ENCODE measurements at places on chromosomes 4 and X. TPM values are rescaled to one million over a fixed set of nuclear protein-coding genes. Genes with fewer than 3 reads are reported as not detected.

Gene SPIN2A
- 2.5 TPM for total RNA-seq

Gene PLXNA3
- 45.7 TPM for total RNA-seq

Gene DIPK2B
- total RNA-seq, result not detected

Gene PLK4
- total RNA-seq, result 4.0 TPM

Gene TLR3
- 0.24 TPM for total RNA-seq

Gene LRP2BP
- total RNA-seq, result 2.4 TPM

Gene C1QTNF7
- total RNA-seq, result not detected

Gene NOP14
- 43.9 TPM for total RNA-seq

Gene PCDH19
- 0.05 TPM for total RNA-seq

Gene DCUN1D4
- total RNA-seq, result 60.7 TPM

Gene ALB
- total RNA-seq, result not detected

Gene CXCL8
- total RNA-seq, result 142 TPM

GRCh38 chr4:173360587-173361221 is 10.1 kb upstream of the SAP30 start:
- no peak for DNase-seq

DNA sequence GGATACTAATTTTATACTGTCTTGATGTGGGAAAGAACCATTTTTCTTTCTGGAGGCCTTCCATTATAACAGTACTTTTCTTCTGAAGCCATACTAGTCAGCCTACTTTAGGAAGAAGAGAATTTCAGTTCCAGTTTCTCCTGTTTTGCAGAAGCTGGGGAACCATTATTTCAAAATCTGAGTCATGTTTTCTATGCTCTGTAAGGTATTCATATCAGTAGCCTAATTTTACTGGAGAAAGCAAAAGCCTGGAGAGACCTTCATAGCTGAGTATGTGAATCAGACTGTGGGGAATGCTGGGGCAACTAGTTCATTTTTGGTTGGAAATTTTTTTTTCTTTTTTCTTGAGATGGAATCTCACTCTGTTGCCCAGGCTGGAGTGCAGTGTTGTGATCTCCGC is 22.4 kb downstream of the AFF1 start:
- no peak for DNase-seq

GRCh38 chrX:68708503-68709290 is 61.2 kb downstream of the STARD8 start:
- DNase-seq, result no peak

- no peak for DNase-seq
Observed at GRCh38 chr4:51942833-51943215, 77.3 kb downstream of the LRRC66 start.

DNA sequence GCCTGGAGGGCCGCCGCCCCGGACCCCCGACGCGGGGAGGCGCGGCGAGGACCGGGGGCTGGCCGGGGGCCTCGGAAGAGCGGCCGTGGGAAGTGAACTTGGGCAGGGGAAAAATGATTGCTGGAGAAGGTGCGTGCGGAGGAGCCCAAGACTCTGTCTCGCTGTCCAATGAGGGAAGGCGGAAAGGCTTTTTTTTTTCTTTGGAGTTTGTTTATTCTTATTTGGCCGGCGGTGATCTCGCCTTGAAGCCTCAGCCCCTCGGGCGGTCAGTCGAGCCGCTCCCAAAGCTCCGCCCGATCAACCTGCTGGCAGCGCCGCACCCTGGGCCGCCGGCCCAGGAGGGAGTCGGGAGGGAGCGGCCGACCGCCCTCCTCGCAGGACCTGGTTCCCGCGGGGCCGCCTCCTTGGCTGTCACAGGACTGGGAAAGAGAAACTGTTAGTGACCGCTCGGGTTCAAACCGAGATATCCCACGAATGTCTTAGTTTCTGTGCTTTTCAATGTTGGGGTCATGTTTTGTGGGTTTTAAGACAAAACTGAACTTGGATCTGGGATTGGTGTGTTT is 2.5 kb downstream of the CPEB2 start:
- peak; percentile 13 for DNase-seq

- DNase-seq, result no peak
Observed at GRCh38 chr4:169661761-169662160, 41.4 kb downstream of the CLCN3 start.

DNA sequence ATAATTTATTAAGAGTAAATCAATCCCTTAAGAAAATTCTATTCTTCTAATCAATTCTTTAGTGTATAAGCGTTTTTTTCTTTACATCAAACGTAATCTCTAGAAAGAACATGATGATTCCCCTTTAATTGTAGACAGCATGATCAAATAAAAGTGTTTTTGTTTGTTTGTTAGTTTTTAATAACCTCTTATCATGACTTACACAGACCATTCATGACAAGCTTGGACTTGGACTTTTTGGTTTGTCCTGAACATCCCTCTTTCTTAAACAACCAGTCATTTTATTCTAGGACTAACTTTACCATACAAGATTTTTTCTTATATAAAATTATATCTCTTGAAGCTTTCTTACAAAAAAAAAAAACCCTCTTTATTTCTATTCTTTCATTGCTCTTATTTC is 344.6 kb upstream of the SPOCK3 start:
- no peak for DNase-seq

GRCh38 chr4:73206236-73206635 is 52.4 kb downstream of the ANKRD17 start:
- no peak for DNase-seq

- DNase-seq, result no peak
Observed at GRCh38 chr4:37747772-37748330, 61.7 kb upstream of the RELL1 start.

DNA sequence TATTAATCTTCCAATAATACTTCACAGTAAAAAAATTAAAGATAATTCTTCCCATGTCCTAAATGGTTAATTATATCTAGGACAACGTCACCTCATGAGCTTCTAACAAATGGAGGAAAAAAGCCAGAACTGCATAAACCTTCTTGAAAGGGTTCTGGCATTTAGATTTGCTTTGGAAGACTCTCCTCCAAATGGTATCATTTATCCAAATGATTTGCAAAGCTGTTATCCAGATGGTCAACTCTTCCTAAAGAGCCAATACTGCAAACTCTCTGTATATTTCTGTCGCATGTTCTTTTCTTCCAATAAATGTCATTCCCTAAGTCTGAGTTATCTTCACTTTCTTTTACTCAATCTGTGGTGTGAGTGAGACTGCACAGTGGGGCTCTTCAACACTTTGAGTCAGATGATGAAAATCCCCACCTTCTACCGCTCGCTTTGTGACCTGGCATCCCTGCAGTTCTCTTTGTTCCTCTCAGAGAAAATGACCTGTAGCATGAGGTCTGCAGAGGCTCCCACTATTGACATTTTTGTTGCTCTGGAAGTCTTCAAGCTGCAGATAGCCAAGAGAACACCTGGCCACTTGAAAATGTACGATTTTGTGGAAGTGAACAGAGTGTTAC is 52.9 kb downstream of the TMEM150C start:
- no peak for DNase-seq

GRCh38 chr4:47835494-47835893 is 2.4 kb downstream of the CORIN start:
- no peak for DNase-seq

GRCh38 chr4:948936-949300 is 16.7 kb downstream of the TMEM175 start:
- no peak for DNase-seq

GRCh38 chr4:105283501-105283900 is 136.8 kb downstream of the TET2 start:
- no peak for DNase-seq

DNA sequence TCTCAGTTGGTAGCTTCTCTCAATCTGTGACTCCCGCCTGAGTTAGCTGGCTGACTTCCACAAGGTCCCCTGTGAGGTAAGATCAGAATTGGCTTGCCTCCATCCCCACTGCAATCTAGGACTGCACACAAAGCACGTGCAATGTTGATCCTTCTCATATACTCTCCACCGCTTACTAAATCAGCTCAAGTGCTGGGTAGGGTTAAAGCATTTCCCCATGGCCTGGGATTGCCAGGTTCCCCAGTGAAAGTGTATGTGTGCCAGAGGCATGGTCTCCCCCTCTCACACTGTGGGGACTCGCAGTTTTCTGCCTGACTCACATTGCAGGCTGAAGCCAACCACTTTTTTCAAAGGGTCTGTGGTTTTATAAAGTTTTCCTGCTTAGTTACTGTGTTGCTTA is 886.9 kb downstream of the FAM133A start:
- DNase-seq, result no peak

GRCh38 chr4:154455111-154455510 is 36.5 kb downstream of the DCHS2 start:
- no peak for DNase-seq

GRCh38 chr4:13611283-13611842 is 16.2 kb downstream of the BOD1L1 start:
- no peak for DNase-seq

GRCh38 chrX:132086672-132087071 is 41.1 kb downstream of the FRMD7 start:
- no peak for DNase-seq

GRCh38 chr4:4673070-4673469 is 131.2 kb upstream of the STX18 start:
- DNase-seq, result no peak

DNA sequence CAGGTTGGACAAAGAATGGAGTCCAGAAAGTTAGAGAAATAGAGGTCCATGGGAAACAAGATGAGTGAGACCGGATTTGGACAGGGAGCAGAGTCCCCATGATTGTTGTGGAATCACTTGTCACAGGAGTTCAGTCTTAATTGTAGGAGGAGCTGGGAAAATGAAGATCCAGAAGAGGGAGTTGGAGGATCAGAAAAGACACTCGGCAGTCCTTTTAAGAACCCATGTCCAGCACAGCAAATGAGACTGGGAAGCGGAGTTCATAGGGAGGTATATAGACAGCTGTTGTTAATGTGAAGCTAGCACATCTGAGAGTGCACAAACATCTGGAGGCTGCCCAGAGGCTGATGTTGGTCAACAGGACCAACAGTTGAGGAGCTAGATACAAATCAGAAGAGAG is 111.4 kb upstream of the RXFP1 start:
- no peak for DNase-seq

- no peak for DNase-seq
Observed at GRCh38 chr4:103044183-103044582, 24.7 kb upstream of the SLC9B1 start.

DNA sequence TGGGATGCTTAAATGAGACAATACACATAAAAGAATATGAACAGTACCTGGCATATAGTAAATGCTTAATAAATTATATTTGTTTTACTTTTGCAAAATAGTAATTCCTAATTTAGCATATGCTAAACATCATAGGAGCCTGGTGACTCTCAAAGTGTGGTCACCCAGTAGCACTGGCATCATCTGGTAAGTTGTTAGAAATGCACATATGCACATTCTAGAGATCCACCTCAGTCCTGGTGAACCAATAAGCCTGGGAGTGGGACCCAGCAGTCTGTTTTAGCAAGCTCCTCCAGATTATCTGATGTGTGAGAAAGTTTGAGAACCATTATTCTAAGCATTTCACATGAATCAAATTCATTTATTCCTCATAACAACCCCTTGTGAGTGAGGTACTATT is 830.4 kb downstream of the RPA4 start:
- no peak for DNase-seq

- DNase-seq, result no peak
Observed at GRCh38 chr4:102036619-102037376, 246.3 kb downstream of the BANK1 start.

GRCh38 chr4:42309361-42310260 is 87.7 kb upstream of the SHISA3 start:
- DNase-seq, result no peak

DNA sequence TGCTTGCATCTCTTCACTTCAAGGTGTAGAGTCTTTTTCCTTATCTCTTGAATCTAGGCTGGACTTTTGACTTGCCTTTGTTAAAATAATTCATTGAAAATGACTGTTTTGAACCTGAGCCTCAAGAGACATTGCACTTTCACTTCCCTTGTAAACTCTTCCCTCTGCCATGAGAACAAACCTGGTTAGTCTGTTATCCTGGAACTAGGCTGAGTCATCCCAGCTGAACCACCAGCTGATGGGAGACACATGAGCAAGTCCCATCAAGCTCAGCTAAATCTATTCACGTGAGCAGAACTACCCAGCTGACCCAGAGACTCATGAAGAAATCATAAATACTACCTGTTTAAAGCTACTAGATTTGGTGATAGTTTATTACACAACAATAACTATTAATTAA is 202.3 kb upstream of the CENPE start:
- DNase-seq, result no peak
